SK-N-SH treated with all-trans-retinoic acid at 6 μM for 48 hours (cell line): ENCODE measurements at places on chromosomes 4 and X.

GRCh38 chr4:47432749-47433148 lies 30.8 kb downstream of the COMMD8 start:
- ATAC-seq, result no peak

DNA sequence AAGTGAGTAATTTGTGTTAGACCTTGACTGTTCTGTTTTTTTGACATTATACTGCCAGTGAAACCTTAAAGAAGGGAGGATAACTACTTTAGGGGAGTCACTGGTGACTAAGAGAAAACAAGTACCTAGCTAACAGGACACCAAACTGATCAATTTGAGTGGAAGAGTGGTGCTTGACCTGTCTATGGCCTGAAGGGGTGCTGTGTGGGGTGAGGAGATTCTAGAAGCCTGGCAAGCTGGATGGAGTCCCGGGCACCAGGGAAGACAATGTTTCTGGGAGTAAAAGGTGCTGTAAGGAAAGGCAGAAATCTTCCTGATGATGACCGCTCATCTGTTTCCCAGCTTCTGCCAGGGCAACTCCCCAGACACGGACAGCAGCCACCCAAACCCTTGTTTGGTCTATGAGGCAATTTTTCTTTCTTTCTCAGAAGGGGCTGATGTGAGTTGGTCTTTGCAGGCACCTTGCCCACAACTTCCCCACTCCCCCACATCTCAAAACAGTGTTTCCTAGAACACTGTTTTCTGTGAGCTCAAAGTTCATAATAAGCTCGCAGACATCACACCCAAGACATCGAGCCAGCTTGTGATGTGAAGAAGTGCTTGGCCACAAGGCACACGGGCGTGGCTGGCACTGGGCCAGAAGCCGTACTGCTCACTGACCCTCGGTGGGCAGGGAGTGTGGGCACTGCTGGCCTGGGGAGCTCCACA lies 4.6 kb downstream of the TXK start:
- ATAC-seq, result no peak

GRCh38 chr4:15253349-15253748 lies 174.5 kb upstream of the C1QTNF7 start:
- ATAC-seq, result no peak

GRCh38 chrX:153668423-153669173 lies 5.0 kb downstream of the PNCK start:
- no peak for ATAC-seq

DNA sequence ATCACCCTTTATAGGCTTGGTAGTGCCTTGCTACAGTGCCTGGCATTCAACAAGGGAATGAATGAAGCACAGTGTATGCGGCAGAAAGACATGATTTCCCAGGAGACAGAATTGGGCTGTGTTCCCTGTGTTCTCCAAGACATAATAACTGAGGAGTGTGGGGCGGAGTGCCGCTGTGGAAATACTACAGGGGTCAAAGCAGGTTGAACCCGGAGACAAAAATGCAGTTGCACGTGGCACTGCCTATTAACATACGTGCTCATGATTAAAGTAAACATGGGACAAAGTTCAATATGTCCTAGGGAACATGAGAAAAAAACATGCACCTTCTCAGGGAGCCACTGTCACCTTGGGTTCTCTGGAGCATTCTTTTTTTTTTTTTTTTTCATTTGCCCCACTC lies 820.8 kb downstream of the RPA4 start:
- no peak for ATAC-seq

GRCh38 chr4:9833421-9833820 lies 52.0 kb downstream of the DRD5 start:
- no peak for ATAC-seq

GRCh38 chrX:77422891-77423648 lies 24.1 kb upstream of the FGF16 start:
- no peak for ATAC-seq

- ATAC-seq, result no peak
Measured at GRCh38 chr4:111879539-111879938, 265.7 kb upstream of the FAM241A start.

DNA sequence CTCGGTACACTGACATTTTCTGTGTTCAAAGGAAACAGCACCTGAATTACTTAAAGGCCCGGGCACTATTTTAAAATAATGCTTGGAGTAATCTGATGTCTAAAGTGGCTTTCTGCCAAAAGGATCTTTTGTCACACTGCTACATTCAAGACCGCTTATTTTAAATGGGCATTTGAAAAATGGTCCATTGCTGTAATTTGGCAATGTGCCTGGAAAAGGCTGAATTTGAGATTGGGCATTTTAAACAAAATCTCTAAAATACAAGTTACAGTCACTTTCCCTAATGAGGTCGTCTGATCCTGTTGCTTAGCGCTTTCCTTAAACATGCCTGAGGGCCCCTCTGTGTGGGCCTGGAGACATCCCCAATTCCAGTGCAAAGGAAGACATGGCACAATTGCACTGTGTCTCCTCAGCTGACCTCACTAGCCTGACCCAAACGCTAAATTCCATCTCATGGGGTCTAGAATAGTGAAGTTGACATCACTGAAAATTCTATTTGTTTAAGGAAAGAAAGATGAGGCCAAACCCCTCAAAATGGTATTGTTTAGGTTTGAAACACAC lies 214.2 kb downstream of the GPC3 start:
- no peak for ATAC-seq

DNA sequence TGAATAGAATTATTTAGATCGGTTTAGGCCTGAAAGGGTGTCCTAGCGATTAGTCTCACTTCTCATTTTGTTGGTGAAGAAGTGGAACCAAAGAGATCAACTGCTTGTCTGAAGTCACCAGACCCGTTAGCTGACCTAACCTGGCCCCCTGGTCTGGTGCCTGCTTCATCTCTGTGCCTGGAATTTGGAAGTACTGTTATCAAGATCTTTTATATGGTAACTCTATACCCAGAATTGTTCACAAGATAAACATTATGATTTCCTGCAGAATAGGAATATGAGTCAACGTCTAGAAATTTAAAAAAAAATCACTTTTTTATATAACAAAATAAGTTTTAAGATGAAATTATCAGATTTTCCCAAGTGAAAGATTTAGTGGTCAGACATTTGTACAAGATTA lies 37.2 kb downstream of the LRP2BP start:
- ATAC-seq, result peak; percentile 84

GRCh38 chr4:835148-836002 lies 9.4 kb upstream of the CPLX1 start:
- no peak; the same call in 2 of the 3 replicates for ATAC-seq

DNA sequence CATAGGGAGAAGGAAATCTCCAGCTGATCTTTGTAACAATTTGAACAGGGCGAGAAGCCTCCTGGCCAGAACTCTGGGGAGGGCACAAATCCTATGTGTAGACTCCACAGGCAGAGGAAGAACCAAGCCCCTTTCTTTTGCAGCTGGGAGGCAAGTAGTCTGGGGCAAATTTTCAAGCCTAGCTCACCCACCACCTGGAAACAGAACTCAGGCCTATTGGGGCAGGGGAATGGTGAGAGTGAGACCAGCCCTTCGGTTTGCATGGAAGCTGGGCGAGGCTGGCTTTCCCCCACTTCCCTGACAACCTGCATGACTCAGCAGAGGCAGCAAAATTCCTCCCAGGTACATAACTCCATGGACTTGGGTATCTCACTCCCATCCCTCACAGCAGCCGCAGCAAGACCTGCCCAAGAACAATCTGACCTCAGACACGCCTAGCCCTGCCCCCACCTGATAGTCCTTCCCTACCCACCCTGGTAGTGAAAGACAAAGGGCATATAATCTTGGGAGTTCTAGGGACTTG lies 138.2 kb downstream of the EMCN start:
- no peak for ATAC-seq

DNA sequence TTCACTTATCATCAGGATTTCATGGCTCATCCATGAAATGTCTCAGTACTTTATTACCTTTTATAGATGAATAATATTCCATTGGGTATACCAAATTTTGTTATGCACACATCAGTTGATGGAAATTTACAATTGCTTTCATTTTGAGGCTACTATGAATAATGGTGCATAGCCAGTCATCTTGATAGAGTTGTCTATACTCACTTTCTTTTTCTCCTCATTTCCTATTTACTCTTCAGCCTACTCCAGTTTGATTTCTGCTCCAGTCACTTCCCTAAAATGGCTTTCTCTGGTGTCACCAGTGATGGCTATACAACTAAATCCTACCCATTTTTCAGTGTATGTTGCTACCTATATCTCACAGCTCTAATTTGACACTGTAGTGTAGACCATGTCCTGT lies 743.5 kb upstream of the MAGEB2 start:
- ATAC-seq, result no peak; the same call in 2 of the 3 replicates

DNA sequence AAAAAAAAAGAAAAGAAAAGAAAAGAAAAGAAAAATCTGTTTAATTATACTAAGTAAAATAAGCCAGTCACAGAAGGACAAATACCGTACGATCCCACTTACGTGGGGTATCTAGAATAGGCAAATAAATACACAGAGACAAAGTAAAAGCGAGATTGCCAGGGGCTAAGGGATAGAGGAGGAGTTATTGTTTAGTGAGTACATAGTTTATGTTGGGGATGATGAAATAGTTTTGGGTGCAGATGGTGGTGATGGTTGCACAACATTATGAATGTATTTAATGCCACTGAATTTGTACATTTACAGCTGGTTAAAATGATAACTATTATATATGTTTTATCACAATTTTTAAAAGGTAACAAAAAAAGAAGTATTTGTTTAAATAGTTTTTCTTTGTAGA lies 7.1 kb downstream of the CA5B start:
- ATAC-seq, result no peak

DNA sequence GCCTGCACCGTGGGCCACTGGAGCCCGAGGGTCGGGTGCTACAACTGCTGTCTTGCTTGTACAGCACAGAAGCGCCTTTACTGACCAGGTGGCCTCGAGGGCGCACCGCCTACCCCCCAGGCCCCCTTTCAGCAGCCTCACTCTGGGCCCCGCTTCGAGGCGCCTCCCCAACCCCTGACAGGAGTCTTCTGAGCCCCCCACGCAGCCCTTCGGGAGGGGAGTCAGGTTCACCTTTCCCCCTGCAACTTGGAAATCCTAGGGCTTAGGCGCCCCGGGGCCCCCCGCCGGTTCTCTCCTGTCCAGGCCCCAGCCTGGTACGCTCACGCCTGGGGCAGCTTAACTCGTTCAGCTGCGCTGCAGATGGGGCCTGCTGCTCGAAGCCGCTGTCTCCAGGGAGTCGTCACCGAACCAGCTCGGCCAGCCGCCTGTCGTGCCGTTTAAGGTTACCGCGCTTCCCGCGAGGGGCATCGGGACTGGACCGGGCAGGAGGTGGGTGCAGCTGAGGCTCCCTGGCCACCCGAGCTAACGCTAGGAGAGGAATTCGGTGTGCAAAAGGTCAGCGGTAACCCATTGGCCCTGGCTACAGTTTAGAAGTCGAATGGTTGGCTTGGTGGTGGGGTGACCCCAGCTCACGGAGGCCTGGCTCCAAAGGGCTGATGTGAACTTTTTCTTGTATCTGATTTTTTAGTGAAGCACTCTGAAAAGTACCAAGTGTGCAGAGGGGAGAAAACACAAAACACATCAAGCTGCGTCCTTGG lies 58.9 kb upstream of the BCOR start:
- ATAC-seq, result no peak

DNA sequence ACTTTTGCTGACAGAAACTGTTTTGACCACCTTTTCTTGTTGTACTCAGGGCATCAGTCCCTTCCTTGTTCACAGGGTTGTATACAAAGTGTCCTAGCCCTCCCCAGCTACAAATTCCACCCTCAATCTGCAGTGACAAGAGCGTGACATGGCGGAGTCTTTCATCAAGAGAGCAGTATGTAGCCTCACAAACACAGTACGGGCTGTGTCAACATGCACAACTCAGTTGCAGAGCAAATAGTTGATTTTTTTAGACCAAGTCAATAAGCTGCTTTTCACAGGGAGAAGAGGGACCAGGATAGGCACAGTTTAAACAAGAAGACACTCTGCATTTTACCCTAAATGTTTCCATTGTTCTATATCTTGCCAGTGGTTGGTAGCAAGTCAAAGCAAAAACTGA lies 8.6 kb upstream of the HS6ST2 start:
- no peak for ATAC-seq

GRCh38 chr4:56757261-56757746 lies 64.2 kb downstream of the SPINK2 start:
- peak; percentile 80 for ATAC-seq

DNA sequence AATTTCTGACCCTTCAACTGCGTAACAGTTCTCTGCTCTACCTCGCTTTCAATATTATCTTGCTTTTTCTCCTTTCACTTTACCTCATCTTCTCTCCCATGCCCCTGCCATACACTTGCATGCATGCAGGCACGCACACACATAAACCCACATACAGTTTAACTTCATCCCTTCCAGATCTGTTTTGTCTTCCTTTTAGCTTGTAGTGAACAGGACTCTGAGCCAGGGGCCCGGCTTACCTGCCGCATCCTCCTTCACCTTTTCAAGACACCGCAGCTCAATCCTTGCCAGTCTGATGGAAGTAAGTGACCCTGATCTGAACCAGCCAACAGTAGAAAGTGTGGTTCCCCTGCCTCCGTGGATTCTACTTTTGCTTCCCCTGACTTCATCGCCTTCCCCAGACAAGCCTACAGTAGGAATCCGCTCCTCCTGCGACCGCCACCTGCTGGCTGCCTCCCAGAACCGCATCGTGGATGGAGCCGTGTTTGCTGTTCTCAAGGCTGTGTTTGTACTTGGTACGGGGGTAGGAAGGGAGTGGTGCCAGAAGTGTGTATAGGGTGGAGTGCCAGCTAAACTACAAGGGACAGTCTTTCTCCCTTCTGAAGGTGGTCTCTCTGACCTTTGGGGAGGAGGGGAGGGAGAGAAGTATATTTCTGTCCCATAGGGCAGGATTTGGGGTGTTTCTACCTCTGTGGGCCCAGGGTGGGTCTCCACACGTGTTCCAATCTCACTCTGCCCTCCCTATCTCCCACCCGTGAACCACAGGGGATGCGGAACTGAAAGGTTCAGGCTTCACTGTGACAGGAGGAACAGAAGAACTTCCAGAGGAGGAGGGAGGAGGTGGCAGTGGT lies 10.7 kb downstream of the MED12 start:
- ATAC-seq, result peak; percentile 95

GRCh38 chr4:22688236-22688635 lies 4.5 kb upstream of the GBA3 start:
- no peak for ATAC-seq

- no peak for ATAC-seq
Measured at GRCh38 chr4:37872310-37872988, 18.4 kb upstream of the TBC1D1 start.

- no peak for ATAC-seq
Measured at GRCh38 chr4:132062611-132063239, 1086.4 kb upstream of the PCDH10 start.

DNA sequence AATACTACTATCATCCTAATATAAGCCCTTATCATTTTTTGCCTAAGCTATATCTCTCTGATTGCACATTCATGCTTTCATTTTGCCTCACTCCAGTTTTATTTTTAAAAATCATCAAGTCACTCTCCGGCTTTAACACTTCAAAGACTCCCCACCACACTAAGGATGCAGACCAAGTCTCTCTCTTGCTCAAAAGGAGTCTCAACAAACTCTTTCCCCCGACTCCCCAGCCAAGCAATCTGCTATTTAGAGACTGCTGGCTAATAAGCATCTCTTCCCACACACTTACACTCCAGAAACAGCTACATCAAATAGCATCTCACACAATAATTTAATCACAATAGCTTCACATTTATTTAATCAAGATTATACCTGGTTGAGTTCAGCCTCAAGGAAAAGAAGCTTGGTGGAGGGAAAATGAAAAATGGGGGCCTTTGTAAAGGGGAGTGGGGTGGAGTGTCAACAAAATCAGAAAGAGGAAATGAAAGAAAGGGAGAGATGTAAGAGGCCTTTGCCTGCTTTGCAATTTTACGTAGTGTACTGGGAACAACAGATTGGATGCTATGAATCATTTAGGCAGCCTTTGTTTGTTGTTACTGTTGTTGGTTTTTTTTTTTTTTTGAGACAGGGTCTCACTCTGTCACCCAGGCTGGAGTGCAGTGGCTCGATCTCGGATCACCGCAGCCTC lies 104.1 kb upstream of the MCF2 start:
- no peak for ATAC-seq
